ENCODE measurements at places on chromosomes 13 and 19.
A peak's percentile ranks its signal among the peaks of the same experiment; 100 is the strongest.

DNA sequence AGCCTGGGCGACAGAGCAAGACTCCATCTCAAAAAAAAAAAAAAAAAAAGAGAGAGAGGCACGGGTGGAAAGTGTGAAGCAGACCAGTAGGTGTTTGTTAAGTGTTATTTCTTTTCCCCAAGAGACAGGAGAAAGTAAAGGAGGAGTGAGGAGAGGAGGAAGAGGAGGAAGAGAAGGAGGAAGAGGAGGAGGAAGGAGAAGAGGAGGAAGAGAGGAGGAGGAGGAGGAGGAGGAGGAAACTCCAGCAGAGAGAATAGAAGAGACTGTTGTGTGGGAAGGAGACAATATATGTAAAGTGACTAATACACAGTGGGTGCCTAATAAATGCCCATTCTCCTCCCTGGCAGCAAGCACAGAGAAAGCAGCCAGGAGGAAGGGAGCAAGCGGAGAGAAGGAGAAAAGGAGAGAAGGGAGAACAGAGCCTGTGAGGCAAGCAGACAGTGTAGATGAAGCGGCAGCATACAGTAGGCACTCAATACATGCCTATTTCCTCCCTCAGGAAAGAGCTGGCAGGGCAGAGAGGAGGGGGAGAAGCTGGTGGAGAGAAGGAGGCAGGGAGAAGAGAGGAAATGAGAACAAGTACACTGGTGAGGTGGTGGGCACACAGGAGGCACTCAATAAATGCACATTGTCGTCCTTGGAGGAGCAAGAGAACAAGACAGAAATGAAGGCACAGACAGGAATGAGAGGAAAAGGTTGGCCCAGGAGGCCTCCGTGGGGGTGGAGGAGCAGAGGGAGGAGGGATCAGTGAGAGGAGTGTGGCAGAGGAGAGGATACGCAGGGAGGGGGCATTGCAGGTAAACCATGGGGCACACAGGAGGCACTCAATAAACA, 16.6 kb downstream of the JOSD2 start:
- no peak for DNase-seq

DNA sequence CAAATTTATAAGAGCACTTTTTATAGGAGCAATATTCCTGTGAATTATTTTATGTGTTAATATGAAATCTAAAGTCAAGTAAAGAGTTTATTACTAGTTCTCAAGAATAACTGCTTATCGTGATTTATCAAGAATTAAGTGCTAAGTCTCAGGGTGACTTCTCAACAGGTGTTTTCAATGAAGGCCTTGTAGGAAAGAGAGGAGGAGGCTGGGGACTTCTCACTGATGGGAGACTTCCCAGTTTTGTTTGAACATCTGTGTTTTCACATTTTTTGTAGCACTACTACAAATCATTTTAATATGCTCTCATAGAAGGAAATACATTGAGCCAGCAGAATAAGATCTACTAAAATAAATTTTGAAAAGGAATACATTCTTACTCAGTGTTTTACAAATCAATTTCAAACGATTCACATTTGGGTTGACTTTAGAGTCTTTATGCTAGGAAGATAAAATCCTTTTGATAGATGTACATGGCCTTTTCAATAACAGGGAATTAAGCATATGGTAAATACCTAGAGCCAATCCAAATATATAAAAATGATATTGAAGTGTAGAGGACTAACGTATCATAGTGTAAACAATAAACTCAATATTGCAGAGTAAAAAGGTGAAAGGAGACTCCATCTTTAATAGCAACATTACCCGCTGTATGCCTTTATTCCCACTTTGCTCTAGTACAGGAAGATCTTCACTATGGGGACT, 6.8 kb downstream of the PCDH17 start:
- no peak for DNase-seq

GRCh38 chr19:36246006-36246481, 31.1 kb downstream of the ZNF146 start:
- DNase-seq, result no peak

DNA sequence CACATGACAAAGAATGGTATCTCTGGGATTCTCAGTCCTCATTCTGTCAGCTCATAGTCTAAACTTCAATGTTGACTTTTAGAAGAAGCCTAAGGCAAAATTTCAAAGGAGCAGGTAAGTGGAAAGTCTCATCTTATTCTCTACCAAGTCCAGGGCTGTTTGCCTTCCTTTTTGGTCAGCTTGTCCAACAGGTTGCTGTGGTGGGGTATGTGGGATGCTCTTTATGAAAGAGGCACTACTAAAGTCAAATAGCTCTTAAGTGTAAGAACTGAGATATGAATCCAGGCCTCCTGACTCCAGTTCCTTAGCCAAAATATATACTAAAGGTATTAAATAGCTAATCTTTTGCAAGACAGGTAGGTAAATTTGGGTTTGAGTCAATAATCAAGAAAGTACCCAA, 540.6 kb upstream of the SPRY2 start:
- DNase-seq, result no peak

DNA sequence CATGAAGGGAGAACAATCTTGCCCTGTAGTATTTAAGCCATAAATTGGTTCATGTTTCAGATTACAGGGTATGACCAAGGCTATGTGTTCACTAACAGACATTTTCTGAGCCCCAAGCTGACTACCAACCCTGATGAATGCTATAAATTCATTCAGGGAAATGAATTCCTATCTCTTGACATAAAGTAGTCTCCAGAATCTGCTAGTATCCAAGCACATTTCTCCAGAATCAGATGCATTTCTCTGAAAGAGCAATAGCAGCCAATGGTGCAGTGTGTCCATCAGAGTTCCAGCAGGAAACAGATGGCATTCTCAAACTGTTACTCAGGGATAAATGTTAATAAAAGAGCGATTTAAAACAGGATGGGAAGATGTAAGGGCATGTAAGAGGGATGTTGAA, 226.4 kb downstream of the COG6 start:
- peak; percentile 29 for DNase-seq

DNA sequence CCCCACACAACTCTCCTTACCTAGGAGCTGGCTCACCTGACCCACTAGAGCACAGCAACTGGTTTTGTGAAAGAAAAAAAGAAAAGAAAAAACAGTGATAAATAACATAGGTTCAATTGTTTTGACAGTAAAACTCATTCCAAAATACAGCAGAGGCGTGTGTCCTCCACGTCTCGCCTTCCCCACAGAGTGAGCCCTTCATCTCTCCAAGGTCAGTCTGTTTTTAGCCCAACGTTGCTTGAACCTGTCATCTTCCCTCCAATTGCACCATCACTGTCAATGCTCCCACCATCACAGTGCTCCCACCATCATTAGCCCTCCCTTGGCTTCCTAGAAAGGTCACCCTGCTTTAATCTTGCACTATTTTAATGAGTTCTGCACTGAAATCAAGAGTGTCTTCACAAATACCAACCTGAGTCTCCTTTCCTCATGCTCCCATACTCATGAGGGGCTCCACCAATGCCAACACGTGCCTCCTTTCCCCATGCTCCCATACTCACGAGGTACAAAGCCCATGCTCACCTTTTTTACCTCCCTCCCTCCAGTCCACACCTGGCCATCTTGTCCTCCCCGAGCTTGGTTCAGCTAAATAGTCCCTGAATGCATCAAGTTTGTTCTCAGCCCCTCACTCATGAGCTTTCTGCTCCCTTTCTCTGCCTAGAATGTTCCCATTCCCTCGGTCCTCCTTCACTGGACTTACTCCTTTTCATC, 103.7 kb downstream of the IRS2 start:
- no peak for DNase-seq

DNA sequence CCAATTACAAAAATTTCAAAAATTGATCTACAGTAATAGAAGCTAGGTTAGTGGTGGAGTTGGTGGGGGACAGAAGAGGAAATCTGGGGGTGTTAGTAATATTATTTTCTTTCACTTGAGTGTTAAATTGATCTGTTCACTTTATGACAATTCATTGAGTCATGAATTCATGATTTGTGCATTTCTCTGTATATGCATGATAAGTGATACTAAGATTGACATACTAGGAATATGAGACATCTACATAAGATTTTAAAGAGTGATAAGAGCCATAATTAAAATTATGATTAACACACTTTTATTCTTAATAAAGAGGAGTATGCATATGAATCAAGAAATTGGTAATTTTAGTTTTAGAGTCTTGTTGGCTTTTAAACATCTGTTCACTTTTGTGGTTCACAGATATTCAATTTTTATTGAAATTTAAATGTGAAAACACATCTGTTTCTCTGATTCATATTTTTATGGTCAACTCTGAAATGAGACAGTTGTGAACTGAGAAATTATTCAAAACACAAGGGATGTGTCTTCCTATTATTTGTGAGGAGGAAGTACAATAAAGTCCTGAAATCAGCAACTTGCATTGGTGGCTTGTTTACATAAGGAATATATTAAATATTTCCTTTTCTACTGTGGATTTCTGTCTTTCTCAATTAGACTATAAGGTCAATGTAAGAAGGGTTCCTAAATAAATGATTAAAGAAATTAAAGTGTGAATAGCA, 196.5 kb downstream of the ITGBL1 start:
- DNase-seq, result no peak

DNA sequence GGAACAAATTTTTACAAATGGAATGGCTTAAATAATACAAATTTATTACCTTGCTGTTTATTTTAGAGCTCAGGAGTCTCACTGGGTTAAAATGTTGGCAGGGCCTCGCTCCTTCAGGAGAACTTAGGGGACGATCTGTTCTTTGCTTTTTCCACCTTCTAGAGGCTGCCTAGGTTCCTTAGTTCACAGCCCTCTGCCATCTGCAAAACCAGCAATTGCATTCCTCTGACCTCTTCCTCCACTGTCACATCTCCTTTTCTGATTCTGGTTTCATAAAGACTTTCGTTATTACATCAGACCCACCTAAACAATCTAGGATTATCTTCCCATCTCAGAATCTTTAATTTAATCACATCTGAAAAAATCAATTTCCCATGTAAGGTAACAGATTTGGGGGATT, 249.6 kb upstream of the SPRY2 start:
- no peak for DNase-seq

GRCh38 chr19:44740351-44740824, 8.1 kb upstream of the BCL3 start:
- no peak for DNase-seq

GRCh38 chr19:16876904-16877361, 11.9 kb upstream of the F2RL3 start:
- DNase-seq, result no peak

GRCh38 chr19:35973487-35973886, 21.5 kb upstream of the SDHAF1 start:
- no peak for DNase-seq

GRCh38 chr19:18452386-18452785, 14.5 kb upstream of the ISYNA1 start:
- no peak for DNase-seq

DNA sequence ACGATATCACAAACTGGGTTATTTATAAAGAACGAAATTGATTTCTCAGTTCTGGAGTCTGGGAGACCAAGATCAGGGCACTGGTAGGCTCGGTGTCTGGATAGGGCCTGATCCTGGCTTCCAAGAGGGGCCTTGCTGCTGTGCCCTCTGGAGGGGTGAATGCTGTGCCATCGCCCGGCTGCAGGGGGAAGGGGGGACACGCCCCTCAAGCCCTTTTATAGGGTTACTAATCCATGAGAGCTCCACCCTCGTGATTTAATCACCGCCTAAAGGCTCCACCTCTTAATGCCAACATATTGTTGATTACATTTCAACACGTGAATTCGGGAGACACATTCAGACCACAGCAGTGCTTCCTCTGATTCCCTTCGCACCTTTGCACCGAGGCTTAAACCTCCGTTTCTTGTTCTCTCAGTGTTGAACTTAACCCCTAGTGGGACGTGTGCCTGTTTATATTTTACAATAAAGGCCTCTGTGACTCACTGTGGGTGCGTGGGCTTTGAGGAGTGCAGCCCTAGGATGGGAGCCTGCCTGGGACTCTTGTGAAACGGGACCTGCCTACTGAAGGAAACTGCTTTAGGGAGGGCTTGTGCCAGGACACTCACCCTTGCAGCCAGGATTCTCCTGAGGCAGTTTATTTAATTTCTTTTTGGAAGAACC, 52.4 kb upstream of the SPATA13 start:
- DNase-seq, result no peak

GRCh38 chr19:41420101-41420880, 6.9 kb downstream of the B3GNT8 start:
- DNase-seq, result no peak

- DNase-seq, result no peak
Observed at GRCh38 chr19:27745978-27746542, 1466.9 kb downstream of the UQCRFS1 start.

- no peak for DNase-seq
Observed at GRCh38 chr13:31538067-31539042, 201.0 kb upstream of the RXFP2 start.

GRCh38 chr13:77358001-77358400, 31.1 kb upstream of the MYCBP2 start:
- DNase-seq, result no peak

GRCh38 chr13:85255978-85256377, 543.2 kb downstream of the SLITRK6 start:
- no peak for DNase-seq

- DNase-seq, result no peak
Observed at GRCh38 chr19:11480715-11481533, at the start of gene ELAVL3. TSS of gene ELAVL3 (minus strand) at chr19:11481046. CDS start at chr19:11480608, 438 bp downstream.

DNA sequence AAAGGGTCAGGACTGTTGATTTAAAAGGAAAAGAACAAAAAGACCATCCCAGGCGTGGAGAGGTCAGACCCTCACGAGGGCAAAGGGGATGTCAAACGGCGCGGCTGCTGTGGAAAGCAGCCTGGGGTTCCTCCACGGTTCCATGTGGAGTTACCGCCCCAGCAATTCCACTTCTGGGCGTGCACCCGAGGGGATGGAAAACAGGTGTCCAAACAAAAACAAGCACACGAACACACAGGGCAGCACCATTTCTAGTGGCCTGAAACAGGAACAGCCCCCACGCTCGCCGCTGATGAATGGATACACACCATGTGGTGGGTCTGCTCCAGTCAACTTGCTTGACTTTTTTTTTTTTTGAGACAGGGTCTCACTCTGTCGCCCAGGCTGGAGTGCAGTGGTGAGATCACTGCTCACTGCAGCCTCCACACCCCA, 11.2 kb downstream of the AP3D1 start:
- no peak for DNase-seq

GRCh38 chr13:49132479-49133002, 87.6 kb upstream of the MLNR start:
- DNase-seq, result no peak

DNA sequence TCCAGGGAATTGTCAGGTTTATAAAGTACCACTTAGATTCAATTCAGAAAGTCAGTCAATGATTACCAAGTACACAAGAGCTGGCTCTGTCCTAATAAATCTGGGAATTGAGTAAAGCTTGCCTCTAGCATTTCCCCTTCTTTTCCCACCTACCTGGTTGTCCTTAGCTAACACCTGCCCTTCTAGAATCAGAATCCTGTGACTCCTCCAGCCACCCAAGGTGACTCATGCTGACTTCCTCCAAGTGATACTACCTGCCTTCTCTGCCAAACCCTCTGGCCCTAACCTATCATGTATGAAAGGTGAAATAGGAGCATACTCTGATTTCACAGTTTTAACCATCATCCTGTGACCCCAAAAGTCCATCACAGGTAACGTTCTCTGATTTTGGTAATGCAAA, 151.2 kb downstream of the DIAPH3 start:
- no peak for DNase-seq
